Forelimb muscle (tissue), 1 donor: ENCODE measurements at places on chromosomes 11 and 22. TPM values are rescaled to one million over a fixed set of nuclear protein-coding genes. Genes with fewer than 3 reads are reported as not detected.

The SULT4A1 gene
- polyA plus RNA-seq: 2.5 TPM

The F2 gene
- polyA plus RNA-seq: not detected

The SELENOM gene
- 18.8 TPM for polyA plus RNA-seq

DNA sequence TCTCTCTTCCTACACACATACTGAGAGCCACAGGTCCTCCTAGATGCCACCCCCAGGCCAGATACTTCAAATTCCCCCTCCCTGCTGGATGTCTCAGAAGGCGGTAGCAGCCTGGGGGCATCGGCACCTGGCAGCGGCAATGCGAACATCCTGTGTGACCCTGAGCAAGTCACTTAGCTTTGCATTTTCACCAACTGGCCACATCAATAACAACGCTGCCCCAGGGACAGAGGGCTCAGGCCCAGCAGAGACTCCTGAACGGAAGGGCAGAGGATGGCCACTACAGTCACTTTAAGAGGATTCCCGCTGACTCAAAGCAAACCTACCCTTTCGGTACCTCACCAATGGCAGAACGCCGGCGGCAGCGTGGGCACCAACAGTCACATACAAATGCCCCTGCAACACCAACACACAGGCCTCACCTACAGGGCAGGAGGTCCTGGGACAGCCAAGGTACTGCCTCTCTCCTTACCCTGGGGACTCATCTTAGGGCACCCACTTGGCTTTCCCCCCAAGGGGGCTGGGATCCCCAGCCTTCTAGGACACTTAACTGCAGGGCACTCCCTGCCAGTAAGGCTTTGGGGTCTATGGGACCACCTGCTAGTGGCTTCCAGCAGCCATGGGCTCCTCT lies 1.6 kb downstream of the LMO1 start:
- no peak for DNase-seq

- DNase-seq: no peak
These were observed 101.1 kb upstream of the APOA1 start for GRCh38 chr11:116938471-116939070.

The ZC3H7B gene
- 36.5 TPM for polyA plus RNA-seq

GRCh38 chr11:44992181-44992582 lies 41.5 kb upstream of the TP53I11 start:
- DNase-seq: no peak

The TMPRSS6 gene
- polyA plus RNA-seq: 0.10 TPM

The SSTR3 gene
- polyA plus RNA-seq: not detected

The MN1 gene
- polyA plus RNA-seq: 16.9 TPM

The HTR3A gene
- polyA plus RNA-seq: 0.24 TPM

The NAALAD2 gene
- polyA plus RNA-seq: 5.2 TPM

DNA sequence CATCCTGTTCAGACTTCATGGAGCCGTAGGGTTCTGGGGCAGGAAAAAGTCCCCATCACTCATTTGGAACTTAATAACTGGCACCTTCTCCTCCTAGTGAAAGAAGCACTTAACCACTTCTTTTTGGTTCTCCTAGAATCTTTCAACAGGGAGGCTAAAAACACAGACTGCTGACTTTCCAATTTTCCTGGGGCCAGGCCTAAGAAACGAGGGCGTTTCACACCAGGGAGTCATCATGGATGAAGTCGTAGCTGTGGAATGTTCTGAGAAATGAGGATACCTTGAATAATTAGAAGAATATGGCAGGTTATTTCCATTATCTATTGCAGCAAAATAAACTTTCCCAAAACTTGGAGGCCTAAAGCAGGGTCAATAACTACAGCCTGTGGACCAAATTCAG lies 26.0 kb upstream of the API5 start:
- DNase-seq: no peak

- no peak for DNase-seq
These were observed 75.3 kb upstream of the NCAM1 start for GRCh38 chr11:112885744-112886433.

- DNase-seq: no peak
These were observed 34.8 kb upstream of the SOX10 start for GRCh38 chr22:38018938-38019827.

- no peak for DNase-seq
These were observed 31.6 kb upstream of the ACCSL start for GRCh38 chr11:44016131-44016530.

DNA sequence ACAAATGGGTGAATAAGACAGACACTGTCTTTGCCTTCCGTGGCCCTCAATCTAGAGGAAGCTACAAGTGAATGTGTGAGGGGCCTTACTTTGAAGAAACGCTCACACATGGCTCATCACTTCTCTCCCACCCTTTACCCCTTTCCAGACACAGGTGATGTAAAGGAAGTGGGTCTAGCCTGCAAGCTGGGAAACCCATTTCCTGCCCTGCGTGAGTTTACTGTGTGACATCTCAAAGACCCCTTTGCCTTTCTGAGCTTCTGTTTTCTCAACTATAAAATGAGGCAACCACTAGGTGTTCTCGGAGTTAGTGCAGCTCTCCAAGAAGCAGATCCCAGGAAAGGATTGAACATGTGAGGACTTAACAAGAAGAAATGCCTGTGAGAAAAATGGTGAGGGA lies 43.1 kb upstream of the LMO2 start:
- no peak for DNase-seq

DNA sequence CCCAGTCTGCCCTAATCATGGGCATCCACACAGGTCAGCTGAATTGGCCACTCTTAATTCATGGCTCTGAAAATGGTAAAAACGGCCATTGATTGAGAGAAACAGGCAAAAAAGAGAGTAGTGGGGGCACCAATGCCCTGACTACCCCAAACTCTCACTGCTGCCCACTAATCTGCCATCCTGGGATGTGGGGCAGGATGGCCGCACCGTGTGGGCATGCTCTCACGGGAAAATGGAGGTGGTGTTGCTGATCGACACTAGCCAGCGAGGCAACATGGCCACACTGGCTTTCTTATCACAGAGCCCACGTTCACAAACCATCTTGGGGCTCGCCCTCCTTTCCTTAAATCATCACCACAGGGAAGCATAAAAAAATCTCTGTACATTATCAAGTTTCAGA lies 11.2 kb upstream of the TUB start:
- no peak for DNase-seq

- no peak for DNase-seq
These were observed 65.0 kb upstream of the PTPRJ start for GRCh38 chr11:47915374-47915773.
